ENCODE measurements at places on chromosomes 6 and 20.

DNA sequence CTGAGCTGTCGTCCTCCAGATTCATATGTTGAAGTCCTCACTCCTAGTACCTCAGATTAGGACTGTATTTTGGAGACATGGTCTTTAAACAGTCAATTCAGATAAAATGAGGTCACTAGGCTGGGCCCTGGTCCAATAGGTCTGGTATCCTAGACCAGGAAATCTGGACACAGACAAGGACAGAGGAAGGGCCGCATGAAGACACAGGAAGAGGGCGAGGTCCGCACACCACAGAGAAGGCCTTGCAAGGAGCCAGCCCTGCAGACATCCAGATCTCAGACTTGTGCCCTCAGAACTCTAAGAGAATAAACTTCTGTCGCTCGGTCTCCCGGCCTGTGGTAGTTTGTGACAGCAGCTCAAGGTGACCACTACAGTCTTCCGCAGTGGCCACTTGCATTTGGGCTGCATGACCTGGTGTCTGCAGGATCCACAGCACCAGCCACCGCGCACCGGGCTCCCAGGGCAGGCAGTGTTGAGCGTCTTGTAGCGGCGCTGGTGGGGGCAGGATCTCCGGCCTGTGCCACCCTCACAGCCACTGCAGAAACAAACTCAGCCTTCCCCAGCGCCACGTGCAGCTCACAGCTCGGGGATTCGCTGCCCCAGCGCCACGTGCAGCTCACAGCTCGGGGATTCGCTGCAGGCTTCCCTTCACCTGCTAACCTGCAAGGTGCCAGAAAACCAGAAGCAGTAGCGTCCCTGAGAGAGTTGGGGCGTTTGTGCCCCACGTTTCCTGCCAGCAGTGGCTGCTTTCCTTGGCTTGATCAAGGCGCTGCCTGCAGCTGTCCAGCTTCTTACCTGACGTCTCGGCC lies 6.0 kb upstream of the RBM38 start:
- DNase-seq, result no peak

DNA sequence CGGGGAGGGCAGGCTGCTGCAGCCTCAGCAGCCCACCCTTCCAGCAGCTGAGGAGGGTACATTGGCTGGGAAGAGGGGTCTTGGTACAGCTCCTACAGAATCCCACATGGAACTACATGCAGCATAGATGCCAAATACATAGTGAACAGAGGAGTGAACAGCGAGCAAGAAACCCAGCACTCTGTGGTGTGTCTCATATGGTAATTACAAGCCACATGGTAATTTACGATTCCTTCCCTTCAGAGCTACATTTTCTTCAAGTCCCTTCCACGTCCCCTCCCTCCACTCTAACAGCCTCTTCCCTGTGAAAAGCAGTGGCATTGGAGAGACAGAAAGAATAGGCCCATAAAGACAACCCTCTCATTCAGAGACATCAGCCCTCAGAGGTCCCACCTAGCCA lies 167.7 kb downstream of the SYNDIG1 start:
- no peak for DNase-seq

GRCh38 chr20:12882832-12883506 lies 125.8 kb upstream of the SPTLC3 start:
- DNase-seq, result no peak

GRCh38 chr20:6812530-6812929 lies 45.0 kb downstream of the BMP2 start:
- no peak for DNase-seq

- DNase-seq, result no peak
Measured at GRCh38 chr6:106964954-106965353, 9.6 kb downstream of the CD24 start.

- no peak for DNase-seq
Measured at GRCh38 chr20:23915844-23916243, 36.3 kb upstream of the CST5 start.

GRCh38 chr6:127276331-127276730 lies 9.7 kb downstream of the RNF146 start:
- DNase-seq, result no peak

DNA sequence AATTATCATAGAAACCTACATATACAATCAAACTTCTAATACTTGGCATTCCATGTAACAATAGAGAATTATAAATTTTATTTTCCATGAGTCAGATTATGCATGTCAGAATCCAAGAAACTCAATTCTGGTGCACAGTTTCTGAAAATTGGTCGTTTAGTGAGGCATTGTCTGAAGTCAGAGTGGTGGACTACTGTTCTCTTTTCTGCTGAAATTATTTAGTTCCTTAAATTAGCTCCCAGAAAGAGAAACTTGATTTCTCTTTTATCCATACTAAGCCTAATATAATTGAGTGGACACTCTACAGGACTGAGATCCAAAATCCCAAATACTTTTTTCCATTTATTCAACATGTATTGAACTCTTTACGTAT lies 265.5 kb downstream of the ALDH8A1 start:
- DNase-seq, result no peak

- no peak for DNase-seq
Measured at GRCh38 chr6:44004625-44005506, 122.4 kb downstream of the MRPL14 start.

GRCh38 chr6:161906571-161906970 lies 632.7 kb upstream of the AGPAT4 start:
- DNase-seq, result no peak

DNA sequence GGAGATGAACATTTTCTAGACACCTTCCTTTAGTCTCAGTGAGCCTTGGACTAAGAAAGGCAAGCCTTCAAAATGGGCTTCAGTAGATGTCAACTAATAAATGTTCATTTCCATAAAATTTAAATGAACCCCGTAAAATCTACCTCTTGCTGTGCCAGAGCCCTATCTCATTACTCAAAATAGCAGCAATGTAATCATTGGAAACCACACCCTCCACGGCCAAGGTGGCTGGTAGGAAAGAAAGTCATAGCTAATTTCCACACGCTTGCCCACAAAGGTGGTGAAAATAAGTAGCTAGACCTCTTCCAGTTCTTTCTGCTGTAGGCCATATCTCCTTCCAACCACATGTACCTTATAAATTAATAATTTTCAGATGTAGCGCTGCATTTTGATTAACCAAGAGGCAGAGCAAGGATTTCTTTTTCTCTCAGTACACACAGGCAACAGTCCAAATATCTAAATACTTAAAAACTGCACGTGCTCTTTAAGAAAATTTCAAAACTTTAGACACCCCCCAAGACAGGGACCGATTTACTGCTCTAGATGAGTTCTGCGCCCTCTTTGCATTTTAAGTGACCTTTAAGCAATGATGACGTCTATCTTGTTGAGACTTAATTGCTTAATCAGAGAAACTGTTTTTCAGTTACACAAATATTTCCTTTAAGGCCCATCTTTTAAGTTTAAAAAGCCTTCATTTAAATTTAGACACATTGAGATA lies 290.8 kb downstream of the ZNF217 start:
- no peak for DNase-seq

Data from HS-27A (cell line).